ENCODE measurements at places on chromosomes 7 and 10. TPM values are rescaled to one million over a fixed set of nuclear protein-coding genes. Genes with fewer than 3 reads are reported as not detected.

PKD2L1 gene
- 0.68 TPM for total RNA-seq

VGF gene
- 0.53 TPM for total RNA-seq

DNA sequence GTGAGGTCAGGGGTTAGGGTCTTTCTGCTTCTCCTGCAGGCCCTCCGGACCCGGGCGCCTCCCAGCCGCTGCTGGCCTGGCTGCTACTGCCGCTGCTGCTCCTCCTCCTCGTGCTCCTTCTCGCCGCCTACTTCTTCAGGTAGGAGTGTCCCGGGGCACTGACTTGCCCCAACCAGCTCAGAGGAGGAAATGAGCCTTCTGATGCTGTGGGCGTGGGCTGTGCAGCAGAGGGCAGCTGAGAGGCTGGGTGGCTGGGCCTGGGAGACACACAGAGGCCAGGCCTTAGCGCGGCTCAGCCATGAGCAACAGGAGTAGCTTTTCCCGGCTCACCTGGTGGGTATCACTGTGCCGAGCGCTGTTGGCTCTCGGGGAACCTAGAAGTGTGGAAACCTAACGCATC is 78.9 kb downstream of the MKI67 start:
- DNase-seq, result peak; percentile 93

DNA sequence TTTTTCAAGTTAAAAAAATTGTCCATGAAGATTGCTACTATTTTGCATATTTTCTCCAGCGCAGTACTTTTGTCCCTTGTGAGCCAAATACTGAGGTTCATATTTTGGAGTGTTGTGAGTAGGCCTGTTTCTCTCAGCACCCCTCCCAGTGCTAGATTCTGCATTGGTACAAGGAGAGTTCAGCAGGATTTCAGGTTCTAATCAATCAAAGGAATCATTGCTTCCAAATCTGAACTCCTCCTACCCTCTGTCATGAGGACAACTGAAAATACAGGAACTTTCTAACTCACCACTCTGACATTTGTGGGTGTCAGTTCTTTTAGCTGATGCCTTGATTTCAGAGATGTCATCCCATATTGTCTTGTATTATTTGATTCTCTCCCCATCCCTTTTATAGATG is 299.9 kb downstream of the FZD1 start:
- no peak for DNase-seq

DNA sequence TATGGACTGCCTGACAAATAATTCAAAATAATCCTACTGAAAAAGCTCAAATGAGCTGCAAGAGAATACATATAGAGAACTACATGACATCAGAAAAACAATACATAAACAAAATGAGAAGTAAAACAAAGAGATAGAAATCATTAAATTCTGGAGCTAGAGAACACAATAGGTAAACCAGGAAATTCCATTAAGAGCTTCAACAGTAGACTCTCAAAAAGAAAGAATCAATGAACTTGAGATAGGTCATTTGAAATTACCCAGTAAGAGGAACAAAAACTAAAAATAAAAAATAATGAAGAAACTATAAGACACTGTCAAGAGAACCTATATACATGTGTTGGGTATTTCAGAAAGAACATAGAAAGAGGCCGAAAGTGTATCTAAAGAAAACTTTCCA is 186.3 kb downstream of the PTN start:
- DNase-seq, result no peak

GRCh38 chr7:85749696-85750453 is 563.0 kb upstream of the SEMA3D start:
- DNase-seq, result no peak

EEF1AKMT2 gene
- total RNA-seq, result 25.5 TPM

GRCh38 chr10:79390551-79391229 is 43.4 kb downstream of the PPIF start:
- DNase-seq, result no peak

- DNase-seq, result no peak
Observed at GRCh38 chr7:119711104-119711503, 561.9 kb upstream of the KCND2 start.

CCDC146 gene
- total RNA-seq, result 10.7 TPM

DNA sequence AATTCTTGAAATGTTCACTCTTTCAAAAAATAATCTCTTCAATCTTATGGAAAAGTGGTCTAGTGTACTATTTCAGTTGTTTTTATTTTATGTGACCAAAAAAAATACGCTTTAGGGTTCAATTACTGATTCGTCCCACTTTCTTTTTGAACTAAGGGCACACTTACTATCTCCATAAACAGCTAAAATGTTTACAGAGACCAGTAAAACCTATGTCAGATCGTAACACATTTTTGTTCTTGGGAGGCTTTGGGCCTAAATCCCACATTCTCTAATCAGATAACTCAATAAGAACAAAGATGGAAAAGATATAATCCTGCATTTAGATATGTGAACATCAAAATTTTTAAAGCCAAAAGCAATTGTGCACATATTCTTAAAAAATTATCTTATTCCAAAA is 29.8 kb upstream of the EPC1 start:
- no peak for DNase-seq

Measured in activated CD8-positive, alpha-beta T cell treated with anti-CD3 and anti-CD28 coated beads, Interleukin-2, amount 10 ng/mL, durations not matched to agents 7 days and 5 days (primary cell).